ENCODE measurements at places on chromosomes 3 and 15. TPM values are rescaled to one million over a fixed set of nuclear protein-coding genes. Genes with fewer than 3 reads are reported as not detected.

ALDH1A2 gene
- polyA plus RNA-seq: 15.5 TPM

BNIP2 gene
- 31.3 TPM for polyA plus RNA-seq

FAH gene
- polyA plus RNA-seq: 25.9 TPM

DNA sequence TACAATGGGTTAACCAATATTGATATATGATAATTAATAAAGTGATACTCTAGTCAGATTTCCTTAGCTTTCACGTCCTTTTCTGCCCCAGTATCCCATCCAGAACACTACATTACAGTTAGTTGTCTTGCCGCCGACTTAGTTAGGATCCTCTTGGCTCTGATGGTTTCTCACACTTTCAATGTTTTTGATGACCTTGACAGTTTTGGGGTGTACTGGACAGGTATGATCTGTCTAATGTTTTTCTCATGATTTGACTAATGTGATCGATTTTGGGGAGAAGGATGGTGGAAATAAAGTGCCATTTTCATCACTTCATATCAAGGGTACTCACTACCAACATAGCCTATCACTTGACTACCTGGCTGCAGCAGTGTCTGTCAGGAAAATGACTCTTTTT is 245.0 kb upstream of the TMC3 start:
- DNase-seq: no peak

GRCh38 chr3:174441588-174442301 is 417.4 kb upstream of the NAALADL2 start:
- no peak for DNase-seq
